Activated CD8-positive, alpha-beta memory T cell treated with anti-CD3 and anti-CD28 coated beads, Interleukin-2, amount 10 ng/mL, durations not matched to agents 7 days and 5 days (primary cell): ENCODE measurements at places on chromosomes 3 and 15. TPM values are rescaled to one million over a fixed set of nuclear protein-coding genes. Genes with fewer than 3 reads are reported as not detected.

Gene GOLGA6L7
- not detected for total RNA-seq

Gene CRYGS
- 3.8 TPM for total RNA-seq

Gene CYP1A1
- 1.2 TPM for total RNA-seq

Gene ANKUB1
- not detected for total RNA-seq

Gene C15orf62
- 0.82 TPM for total RNA-seq

Gene NTRK3
- not detected for total RNA-seq

Gene CYP8B1
- total RNA-seq: not detected

Gene CEP19
- 4.1 TPM for total RNA-seq
